ENCODE measurements at places on chromosomes 3 and 15. TPM values are rescaled to one million over a fixed set of nuclear protein-coding genes. Genes with fewer than 3 reads are reported as not detected.

DNA sequence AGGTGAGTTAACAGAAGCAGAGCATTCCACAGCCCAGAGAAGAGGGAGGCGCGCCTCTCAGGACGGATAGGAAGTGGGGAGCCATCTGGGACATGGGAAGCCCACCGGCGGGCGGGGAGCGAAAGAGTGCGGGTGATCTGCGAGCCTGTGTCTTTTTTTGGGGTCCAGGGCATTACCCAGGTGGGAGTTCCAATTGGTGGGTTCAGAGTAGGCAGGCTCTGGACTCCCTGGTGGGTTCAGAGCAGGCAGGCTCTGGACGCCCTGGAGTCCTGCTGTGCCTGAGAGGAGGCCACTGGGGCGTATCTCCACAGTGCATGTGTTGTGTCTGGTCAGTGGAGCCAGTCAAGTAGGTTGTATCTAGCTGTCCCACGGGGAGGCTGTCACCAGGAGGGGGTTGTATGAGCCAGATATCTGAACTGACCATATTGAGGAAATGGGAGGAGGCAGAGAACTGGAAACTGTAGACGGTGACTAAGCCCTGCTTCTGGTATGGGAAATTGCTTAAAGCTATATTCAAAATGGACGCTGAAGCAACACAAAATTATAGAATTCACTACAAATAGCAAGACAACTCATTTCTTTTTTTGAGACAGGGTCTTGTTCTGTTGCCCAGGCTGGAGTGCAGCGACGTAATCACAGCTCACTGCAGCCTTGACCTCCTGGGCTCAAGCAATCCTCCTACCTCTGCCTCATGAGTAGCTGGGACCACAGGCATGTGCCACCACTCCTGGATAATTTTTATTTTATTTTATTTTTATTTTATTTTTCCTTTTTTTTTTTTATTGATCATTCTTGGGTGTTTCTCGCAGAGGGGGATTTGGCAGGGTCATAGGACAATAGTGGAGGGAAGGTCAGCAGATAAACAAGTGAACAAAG is 34.5 kb upstream of the CHST2 start:
- no peak for DNase-seq

DNA sequence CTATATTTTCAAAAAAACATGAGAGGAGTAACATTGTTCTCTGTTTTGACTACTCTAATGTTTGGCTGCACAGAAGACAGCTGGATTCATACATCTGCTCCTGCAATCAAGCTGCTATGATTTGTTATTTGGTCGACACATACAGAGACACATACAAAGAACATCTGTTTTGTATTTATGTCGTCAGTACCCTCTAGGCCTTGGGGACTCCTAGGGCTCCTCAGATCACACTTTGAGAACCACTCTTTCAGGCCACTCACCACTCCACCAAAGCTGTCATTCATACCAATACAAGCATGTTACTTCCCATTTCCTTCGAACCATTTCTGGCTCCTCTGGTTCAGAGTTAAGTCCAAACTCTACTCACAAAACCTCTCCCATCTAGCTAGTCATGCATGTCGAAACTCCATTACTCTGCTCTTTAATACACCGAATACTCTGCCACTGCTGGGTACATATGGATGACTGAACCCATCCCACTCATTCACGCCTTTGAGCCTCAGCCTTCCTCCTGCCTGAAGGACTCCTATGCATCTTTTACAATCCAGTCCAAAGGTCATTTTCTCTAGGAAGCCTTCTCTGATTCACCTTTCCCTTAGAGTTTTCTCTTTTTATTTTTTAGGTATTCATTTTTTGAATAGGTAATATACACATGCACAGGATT is 102.9 kb upstream of the ARHGEF3 start:
- DNase-seq, result no peak

GRCh38 chr15:98292442-98293240 is 332.1 kb downstream of the ARRDC4 start:
- peak; percentile 62 for DNase-seq

The FBXW12 gene
- not detected for total RNA-seq

The SLC24A5 gene
- total RNA-seq, result not detected

DNA sequence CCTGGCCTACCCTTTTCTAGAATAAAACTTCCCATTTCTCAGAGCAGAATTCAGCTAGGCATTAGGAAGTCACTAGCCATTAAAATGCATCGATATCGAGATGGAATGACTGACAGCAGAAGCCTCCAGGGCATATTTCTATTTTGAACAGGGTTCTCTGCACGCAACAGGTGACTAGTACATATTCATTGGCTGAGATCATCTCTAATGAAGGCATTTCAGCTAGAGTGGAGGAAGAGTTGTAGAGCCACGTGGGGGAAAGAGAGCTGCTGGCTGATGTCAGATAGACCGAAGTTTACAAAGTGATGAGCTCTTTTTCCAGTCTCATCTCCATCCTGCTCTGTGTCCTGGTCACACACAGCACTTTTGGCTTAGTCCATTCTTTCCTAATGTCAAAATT is 7.5 kb downstream of the TMEM40 start:
- DNase-seq, result no peak

DNA sequence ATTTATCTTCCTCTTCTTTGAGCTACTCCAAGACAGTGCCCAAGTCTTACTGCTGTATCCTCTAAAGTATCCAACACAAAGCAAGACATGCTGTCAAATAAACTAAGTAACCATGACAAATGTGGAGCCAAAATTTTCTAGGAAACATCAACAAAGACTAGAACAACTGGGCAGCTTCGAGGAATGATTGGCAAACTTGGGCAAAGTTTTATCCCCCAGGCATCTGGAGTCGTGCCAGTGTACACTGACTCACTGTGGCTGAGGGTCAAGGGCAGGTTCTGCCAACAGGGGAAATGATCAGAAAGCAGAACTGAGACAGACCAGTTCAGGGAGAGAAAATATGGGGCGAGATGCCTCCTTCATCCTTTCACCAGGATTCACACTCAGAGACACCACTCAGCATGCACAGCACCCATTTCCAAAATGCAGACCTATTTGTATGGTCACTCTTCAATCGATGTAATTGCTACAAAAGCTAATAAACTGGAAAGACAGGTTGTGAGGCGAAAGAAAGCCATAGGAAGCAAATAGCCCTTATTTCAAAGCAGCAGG is 65.8 kb downstream of the MB21D2 start:
- no peak for DNase-seq

DNA sequence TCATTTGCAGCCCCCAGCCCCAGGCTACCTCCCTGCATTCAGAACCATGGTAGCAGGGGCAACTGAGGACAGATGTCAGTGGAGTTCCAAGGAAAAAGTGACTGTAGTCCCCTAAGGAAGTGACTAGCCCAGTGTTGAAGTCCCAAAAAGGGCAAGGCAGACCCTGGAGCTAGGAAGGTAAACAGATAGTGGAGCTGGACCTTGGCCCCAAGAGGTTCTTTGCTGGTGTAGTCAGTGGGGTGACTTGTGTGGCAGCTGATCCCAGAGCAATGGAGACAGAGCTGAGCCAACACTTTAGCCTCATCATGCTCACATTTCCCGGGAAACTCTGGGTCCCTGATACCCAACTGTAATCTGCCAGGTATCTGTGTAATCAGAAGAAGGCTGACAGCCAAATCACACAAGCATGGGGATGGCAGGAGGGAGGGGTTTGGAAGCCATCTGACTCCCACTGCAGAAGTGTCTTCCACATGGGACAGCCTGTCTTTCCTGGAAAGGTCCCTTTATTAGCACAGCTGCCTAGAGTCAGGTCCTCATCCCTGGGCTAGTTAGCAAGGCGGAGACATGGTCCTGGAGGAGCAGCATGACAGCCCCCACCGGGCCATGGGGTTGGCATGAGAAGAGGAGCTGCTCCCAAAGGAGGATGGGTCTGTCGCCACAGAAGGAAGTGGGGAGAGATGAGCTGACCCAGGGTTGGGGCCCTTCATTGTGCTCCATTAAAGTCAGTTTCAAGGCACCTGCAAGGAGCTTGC is 39.8 kb downstream of the PXYLP1 start:
- no peak for DNase-seq

Measured in activated naive CD8-positive, alpha-beta T cell treated with anti-CD3 and anti-CD28 coated beads, Interleukin-2, amount 10 ng/mL, durations not matched to agents 7 days and 5 days (primary cell).